ENCODE measurements at places on chromosomes 3 and 15.

DNA sequence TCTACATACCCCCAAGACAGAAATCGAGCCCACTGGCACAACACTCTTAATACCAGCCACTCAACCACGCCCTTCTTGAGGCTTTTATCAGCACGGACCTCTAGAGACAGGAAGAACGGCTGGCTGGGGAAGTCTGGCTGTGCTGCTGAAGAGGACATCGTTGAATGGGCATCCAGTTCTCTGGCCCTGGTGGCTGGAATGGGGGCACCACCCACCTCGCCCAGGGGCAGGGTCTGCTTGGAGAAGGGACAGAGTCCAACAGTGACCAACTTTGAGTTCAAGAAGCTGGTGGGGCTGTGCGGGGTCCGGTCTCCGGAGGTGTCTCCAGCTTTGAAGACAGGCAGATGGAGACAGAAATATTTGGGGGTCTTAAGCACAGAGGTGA is 77.5 kb downstream of the ATP10A start:
- no peak for DNase-seq

- DNase-seq: no peak
These were observed 419.8 kb upstream of the THBS1 start for GRCh38 chr15:39161096-39161495.

DNA sequence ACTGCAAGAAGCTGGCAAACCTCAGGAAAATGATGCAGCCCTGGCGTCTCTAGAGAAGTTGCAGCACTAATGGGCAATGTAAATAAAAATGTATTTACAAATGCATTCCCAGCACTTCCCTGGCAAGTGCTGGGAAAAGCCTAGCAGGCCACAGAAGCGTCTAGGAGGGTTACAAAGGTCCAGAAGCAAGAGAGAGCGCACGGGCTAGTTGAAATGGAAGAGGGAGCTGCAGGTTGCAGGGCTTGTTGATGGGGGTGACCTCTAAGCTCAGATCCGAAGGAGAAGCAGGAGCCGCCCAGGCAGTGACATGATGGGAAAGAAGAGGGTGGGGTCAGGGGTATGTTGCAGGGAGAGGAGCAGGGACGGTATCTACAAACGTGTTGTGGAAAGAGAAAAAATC is 2.7 kb upstream of the KNL1 start:
- no peak for DNase-seq

DNA sequence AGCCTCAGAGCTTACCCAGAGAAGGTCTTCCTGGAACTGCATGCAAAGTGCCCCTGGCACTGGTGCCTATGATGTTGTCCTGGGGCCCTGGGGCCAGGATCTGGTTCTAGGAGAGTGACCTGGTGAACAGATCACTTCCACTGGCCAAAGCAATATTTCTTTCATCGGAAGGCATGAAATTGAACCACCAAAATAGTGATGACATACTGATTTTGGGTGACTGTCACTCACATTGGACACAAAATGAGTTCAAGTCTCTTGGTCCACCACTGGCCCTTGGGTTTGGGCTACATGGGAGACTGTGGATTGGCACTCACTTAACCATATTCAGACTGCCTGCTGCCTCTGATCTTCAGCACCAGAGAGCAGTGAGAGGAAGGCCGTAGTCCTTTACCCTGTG is 549.3 kb upstream of the PPP2R3A start:
- DNase-seq: no peak

GRCh38 chr3:104564045-104564643 is 802.6 kb upstream of the ALCAM start:
- peak; percentile 10 for DNase-seq

DNA sequence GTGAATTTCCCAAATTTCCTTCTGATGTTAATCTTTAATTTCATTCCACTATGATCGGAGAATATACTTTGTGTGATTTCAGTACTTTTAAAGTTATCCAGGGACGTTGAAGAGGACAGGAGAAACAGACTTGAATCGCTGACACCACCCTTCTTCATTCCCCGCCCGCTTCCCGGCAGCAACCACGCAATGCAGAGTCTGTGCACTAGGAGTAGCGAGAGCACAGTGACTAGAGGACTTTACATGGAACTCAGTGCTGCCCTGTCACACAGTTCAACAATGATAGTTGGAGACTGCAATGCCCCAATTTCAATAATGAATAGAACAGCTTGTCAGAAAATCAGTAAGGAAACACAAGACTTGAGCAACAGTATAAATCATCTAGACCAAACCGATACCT is 73.9 kb downstream of the RNF13 start:
- no peak for DNase-seq

- DNase-seq: no peak
These were observed 7.3 kb downstream of the AMIGO3 start for GRCh38 chr3:49712166-49712565.

GRCh38 chr15:39581793-39582285 is 960 bp downstream of the THBS1 start:
- DNase-seq: no peak

GRCh38 chr3:169813757-169814517 is 1.2 kb upstream of the LRRC34 start:
- DNase-seq: no peak

- no peak for DNase-seq
These were observed 22.4 kb downstream of the NANOGP8 start for GRCh38 chr15:35062738-35063099.

GRCh38 chr3:111035316-111035715 is 36.3 kb upstream of the NECTIN3 start:
- DNase-seq: no peak

DNA sequence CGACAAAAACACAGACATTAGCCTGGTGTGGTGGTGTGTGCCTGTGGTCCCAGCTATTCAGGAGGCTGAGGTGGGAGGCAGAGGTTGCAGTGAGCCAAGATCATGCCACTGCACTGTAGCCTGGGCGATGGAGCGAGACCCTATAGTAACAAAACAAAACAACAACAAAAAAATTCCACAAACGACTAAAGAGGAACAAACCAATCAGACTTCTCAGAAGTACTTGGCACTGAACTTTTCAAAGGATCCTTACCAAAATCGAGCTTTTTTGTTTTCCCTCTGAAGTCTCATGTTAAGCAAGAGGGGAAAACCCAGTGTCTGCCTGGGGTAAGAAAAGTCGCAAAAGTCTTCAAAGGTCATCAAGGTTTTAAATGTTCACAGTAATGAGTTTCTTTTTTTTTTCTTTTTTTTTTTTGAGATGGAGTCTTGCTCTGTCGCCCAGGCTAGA is 30.1 kb upstream of the TFRC start:
- no peak for DNase-seq

DNA sequence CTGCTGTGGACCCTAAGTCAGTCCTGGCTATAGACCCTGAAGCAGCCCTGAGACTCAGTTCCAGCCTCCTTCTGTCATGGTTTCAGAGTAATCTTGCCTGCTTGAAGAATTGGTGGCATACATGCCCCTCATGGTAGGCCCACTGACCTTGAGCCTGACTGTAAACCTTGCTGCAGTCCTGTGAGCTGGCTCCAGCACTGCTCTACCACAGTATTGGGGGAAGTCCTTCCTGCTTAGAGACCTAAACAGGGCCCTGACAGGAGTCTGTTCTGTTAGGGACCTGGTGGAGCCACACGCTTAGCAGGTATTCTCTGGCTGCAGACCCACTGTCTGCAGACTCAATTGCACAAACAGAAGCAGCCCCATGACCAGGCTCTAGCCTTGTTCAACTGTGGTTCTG is 47.1 kb downstream of the OXSM start:
- no peak for DNase-seq

- peak; percentile 83 for DNase-seq
These were observed 768 bp upstream of the SEMA5B start for GRCh38 chr3:123028233-123028828.

GRCh38 chr15:62895139-62895866 is 147.2 kb upstream of the TPM1 start:
- no peak for DNase-seq

- no peak for DNase-seq
These were observed 628 bp downstream of the PRRT3 start for GRCh38 chr3:9951598-9951961.

DNA sequence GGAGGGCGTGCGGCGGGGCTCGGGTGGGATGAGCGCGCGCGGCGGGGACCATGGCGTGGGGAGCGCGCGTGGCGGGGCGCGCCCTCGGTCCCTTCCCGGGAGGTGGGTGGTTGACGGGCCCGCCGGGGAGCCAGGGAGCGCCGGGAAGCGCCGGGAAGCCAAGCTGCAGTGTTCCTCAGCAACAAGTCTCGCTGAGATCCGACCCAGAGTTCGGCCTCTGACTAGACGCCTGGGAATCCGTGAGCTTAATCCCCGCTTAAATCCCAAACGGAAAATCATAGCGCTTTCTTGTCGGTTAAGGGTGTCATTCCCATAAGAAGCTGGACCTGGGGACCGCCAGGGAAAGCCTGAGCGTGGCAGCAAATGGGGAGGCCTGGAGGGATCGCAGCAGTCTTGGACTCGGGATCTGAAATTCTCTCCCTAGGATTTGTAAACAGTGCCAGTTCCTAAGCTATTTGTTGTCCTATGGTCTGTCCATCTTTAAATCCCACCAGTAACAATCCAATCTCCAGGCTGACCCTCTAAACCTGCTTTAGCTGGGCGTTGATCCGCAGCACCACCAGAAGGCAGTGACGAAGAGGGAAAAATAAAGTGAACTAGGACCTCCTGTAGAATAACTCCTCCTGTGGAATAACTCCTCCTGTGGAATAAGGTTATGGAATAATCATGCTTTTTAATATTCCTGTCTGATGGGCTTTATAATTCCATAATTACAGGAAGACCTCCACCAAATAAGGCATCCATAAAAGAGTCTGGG is 570 bp upstream of the NEDD4 start:
- peak; percentile 9 for DNase-seq

DNA sequence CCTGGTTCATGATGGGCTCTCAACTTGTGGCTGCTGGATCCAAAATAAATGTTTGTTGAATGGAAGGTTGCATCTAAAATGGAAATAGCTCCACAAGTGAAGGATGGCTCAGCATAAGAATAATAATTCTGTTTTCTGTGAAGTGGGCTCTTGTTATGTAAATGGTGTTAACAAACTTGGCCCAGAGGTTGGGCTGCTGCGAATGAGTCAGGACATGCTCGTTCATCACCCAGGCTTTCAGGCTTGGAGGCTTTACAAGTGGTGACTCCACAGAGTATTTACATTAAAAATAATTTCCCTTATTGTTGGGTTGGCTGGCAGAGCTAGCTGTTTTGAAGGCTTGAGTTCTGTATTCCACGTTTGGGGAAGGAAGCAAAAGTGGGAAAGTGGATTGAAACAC is 60.5 kb downstream of the ITGB5 start:
- DNase-seq: no peak

DNA sequence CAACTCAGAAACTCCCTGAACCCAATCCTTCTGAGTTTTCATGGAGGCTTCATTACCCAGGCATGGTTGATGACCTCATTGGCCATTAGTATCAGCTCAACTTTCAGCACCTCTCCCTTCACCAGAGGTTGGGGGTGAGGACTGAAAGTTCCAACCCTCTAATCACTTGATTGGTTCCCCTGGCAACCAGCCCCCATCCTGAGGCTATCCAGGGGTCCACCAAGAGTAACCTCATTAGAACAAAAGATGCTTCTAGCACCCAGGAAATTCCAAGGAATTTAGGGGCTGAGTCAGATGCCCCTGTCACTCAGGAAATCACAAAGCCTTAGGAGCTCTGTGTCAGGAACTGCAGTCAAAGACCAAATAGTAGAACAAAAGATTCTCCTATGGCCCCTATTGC is 43.8 kb downstream of the ADAMTSL3 start:
- DNase-seq: no peak

DNA sequence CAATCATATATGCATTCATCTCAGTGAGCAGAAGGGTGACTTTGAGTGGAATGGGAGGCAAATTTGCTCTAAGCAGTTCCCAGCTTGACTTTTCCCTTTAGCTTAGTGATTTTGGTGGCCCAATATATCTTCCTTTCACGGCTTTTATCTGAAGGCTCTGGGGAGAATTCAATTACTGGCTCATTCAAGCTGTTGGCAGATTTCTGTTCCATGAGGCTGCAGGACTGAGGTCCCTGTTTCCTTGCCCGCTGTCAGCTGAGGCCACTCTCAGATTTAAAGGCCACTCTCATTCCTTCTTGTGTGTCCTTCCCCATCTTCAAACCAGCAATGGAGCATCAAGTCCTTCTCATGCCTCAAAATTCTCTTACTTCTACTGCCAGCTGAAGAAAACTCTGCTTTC is 170.4 kb upstream of the ATP10A start:
- DNase-seq: no peak

- DNase-seq: no peak
These were observed at the start of gene CNTN4 for GRCh38 chr3:2098398-2099027. CNTN4 (plus strand) TSS chr3:2098866.

DNA sequence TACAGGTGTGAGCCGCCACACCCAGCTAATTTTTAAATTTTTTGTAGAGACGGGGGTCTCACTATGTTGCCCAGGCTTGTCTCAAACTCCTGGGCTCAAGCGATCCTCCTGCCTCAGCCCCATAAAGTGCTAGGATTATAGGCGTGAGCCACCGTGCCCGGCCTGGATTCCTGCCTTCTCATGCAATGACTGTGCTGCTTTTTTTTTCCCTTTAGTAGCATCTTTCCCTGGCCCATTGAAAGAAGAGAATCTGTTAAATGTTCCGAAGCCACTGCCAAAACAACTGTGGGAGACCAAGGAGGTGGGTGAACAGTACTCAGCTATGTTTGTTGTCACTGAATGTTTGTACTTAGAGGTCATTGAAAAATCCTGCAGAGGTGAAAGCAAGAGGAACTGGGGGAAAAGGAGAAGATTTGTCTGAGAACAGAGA is 88.0 kb downstream of the CRTC3 start:
- no peak for DNase-seq

DNA sequence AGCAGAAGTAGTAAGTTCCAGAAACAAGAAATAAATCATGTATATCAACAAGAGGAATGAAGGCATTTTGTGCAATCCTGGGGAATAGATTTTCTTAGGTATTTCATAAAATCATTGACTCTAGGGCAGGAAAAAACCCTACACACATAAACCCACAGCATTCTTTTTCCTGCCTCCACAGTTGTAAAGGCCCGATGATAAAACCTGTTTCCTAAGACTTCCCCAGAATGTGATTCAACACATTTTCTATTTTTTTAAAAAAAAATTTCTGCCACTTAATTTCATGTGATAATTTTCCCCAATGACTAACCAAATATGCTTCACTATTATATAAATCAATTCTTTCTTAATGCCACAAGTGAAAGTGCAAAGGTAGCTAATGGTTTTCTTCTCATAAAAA is 407.0 kb downstream of the FHIT start:
- no peak for DNase-seq

- DNase-seq: no peak
These were observed 10.8 kb upstream of the SNRPA1 start for GRCh38 chr15:101305820-101306255.

DNA sequence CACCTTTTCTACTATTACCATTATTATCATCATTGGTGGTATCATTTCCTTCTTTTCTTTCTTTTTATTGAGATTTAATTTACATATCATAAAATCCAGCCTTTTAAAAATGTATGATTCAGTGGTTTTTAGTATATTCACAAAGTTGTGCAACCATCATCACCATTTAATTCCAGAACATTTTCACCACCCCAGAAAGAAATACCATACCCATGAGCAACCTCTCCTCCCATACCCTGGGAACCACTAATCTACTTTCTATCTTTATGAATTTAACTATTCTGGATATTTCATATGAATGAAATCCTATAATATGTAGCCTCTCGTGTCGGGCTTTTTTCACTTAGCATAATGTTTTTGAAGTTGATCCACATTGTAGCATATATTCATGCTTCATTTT is 29.1 kb downstream of the AAGAB start:
- no peak for DNase-seq

GRCh38 chr3:150074277-150074676 is 103.6 kb upstream of the PFN2 start:
- DNase-seq: no peak

GRCh38 chr3:30169487-30169886 is 436.9 kb upstream of the TGFBR2 start:
- no peak for DNase-seq

- no peak for DNase-seq
These were observed 205.6 kb downstream of the NECTIN3 start for GRCh38 chr3:111277226-111277625.
